Naive thymus-derived CD4-positive, alpha-beta T cell (primary cell): ENCODE measurements at places on chromosomes 5 and 9. TPM values are rescaled to one million over a fixed set of nuclear protein-coding genes. Genes with fewer than 3 reads are reported as not detected.

GRCh38 chr5:139177809-139178588 lies 20.2 kb downstream of the SIL1 start:
- no peak for DNase-seq

DNA sequence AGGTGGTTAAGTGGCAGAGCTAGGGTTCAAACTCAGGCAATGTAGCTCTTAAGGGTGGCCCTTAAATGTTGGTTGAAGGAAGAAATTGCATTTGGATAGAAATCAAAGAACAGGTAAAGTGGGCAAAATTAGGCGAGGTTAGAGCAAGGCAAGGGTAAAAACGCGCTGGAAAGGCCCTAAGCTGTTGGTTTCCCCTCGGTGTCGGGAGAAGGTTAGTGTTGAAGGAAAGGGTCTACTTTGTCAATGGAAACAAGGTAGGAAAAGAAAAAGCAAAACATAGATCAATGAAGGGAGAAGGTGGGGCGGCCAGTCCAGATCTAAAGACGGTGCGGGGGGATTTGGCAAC lies 431 bp downstream of the FASTKD3 start:
- no peak for DNase-seq

- no peak for DNase-seq
Observed at GRCh38 chr5:172553167-172553566, 87.9 kb upstream of the NEURL1B start.

GRCh38 chr9:37574241-37574721 lies 1.9 kb downstream of the FBXO10 start:
- DNase-seq = no peak

DNA sequence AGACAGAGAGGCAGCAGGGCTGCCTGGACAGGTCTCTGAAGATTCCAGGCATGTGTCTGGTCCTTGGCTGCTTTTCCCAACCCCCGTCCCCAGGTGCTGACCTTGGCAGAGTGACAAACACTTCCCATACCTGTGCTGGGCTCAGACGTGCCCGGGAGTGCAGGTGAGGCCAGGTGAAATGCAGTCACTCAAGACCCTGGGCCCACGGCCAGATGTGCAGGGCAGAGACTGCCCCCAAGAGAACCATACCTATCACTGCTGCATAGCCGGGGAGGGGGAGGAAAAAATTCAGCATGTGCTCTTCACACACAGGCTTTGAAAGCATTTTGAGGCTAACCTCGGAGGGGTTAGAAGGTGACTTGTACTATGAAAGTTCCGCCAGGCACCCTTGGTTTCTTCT lies 22.6 kb downstream of the CCNJL start:
- no peak for DNase-seq

DNA sequence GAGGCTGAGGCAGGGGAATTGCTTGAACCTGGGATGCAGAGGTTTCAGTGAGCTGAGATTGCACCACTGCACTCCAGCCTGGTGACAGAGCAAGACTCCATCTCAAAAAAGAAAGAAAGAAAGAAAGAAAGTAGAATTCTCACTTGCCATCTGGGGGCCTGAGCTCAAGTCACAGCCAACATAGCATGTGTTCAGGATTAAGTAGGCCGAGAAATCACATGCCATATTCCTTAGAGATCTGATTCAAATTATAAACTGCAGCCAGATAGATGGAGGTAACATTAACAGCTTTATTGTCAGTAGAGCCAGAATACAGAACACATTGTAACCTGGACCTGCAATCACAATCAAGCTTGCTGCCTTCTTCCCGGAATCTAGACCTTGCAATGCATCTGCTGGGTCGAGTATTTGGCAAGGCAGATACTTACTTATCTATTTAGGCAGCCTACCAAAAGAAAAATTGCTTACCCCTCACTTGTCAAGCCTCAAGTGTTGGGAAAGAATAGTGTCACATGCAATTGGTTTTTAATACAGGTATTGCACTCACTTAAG lies 173.7 kb downstream of the CPLANE1 start:
- DNase-seq = no peak

- DNase-seq = no peak
Observed at GRCh38 chr5:11157132-11157531, 396.1 kb upstream of the DAP start.

GRCh38 chr9:136187683-136188586 lies 17.0 kb downstream of the LHX3 start:
- DNase-seq = no peak

DNA sequence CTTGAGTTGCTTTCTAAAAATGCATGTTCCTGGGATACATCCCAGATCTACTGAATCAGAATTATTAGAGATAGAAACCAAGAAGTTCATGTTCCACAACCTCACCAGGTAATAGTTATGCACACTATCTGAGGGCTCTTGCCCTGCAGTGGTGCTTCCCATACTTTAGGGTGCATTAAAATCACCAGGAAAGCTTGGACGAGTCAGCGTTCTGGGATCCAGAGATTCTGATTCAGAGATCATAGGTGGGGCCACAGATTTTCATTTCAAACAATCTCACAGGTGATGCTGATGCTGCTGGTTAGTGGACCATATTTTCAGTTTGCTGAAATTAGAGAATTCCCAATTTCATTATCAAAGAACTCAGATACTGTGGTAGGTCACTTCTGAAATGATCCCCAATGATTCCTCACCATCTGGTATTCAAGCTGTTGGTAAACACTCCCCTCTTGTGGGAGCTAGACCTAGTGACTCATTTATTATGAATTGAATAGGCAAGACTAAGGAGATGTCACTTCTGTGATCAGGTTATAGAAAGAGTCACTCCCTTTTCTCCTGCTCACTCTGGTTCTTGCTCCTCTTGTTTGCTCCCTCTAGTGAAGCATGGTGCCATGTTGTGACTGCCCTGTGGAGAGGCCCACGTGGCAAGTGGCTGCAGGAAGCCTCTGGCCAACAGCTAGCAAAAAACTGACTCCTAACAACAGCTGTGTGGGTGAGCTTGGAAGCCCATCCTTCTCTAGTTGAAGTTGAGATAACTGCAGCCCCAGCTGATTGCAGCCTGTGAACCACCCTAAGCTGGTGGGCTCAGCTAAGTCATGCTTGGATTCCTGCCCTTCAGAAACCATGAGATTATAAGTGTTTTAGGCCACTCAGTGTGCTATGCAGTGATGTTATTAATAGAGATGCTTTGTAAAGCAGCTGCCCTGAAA lies 59.8 kb downstream of the SH3TC2 start:
- DNase-seq = no peak

- DNase-seq = no peak
Observed at GRCh38 chr5:141135030-141135717, at the start of gene PCDHB5. PCDHB5 (plus strand) TSS chr5:141135206; CDS start chr5:141135435, 229 bp downstream.

- no peak for DNase-seq
Observed at GRCh38 chr5:137440795-137441194, 58.3 kb downstream of the SPOCK1 start.

DNA sequence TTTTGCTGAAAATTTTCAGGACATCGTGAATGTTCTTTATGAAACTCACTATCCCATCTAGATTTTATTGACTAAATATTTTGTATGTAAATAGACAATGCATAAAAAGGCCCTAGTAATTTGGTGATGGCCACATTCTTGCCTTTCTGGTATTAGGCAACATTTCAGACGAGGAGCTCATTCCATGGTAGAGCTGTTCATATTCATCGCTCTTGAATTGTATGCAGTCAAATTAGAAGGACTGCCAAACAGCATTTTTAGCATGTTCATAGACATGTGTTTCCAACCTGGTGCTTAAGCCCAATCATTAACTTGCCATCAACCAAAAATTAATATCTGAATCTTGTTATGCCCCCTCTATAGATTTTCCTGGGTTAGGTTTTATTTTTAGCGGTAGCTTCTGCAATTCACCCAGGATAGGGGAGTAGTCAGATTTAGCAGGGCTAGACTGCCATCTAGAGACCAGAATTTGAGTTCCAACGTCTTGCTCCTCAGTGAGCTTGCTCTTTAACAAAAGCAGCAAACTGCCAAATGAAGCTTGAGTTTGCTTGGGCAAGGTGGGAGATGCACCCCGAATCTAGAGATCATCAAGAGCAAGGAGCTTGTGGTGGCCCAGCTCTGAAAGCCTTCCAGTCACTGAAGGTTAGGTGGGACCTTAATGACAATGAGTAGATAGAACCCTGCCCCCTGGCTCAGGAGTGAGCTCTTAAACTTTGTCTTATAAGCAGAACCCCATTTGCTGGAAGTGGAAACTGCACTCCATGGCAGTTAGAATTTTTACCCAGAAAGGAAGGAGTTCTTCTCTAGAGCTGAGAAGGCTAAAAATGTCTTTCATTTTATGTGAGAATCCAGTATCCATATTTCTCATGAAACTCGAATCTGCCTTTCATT lies 456.2 kb downstream of the RASEF start:
- DNase-seq = no peak

GRCh38 chr5:73564675-73565074 lies 764 bp downstream of the ANKRA2 start:
- no peak for DNase-seq

DNA sequence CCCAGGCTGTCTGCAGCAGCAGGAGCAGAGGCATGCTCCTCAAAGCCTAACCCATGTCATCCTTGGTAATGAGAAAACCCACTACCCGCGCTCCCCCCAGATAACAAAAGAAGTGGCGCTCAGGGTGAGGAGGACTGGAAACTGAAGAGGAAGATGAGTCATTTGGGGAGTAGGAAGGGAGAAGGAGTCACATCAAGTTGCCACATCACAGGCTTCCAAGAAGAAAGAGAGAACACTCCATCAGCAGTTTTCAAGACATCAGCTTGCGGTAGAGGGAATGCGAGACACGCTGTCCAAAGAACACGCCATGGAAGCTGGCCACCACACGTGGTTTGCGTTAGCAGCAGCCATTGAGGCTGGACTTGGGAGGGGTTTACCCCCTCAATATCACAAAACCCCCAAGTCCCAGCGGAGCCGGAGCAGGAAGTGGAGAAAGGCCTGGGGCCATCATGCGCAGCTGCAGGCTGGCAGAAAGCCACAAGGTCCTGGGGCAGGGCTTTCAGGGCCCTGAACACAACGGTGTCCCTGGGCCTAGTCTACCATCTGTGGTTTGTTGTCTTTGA lies 41.5 kb downstream of the SH3PXD2B start:
- peak; percentile 27 for DNase-seq

DNA sequence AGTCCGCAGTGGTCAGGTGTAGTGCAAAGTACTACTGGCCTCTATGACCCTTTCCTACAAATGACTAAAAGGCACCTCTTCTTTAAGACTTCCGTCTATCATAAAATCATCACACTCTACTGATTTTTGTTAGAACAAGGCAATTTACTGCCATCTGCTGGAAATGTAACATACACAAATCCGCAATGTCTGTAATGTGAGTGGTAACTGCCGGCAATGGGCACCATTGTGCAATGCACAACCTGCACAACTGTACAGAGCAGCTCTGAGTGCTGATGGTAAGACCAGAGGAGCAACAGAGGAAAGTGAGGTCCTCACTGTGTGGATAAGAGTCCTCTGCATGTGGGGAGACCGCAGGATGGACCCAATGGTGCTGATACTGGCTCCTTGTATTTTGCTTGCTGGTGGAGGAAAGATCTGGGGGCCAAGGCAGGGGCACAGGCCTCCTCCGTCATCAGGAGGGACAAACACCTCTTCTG lies 103.7 kb downstream of the ATPSCKMT start:
- no peak for DNase-seq

GRCh38 chr5:146076028-146076427 lies 29.3 kb downstream of the PLAC8L1 start:
- DNase-seq = no peak

DNA sequence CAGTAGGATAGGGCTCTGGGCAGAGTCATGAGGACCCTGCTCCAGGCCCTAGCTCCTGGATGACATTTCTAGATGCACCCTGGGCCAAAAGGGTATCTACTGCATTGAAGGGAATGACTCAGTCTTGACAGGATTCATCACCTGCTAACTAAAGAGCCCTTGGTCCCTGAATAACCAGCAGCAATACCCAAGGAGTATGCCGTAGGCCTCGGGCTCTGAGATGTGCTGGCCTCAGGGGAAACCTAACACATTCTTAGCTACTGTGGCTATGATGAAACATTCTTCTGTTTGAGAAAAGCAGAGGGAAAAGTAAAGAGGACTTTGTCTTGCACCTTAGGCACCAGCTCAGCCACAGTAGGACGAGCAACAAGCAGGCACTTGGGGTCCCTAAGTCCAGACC lies 89.5 kb upstream of the SLC1A1 start:
- no peak for DNase-seq

GRCh38 chr5:17056141-17056631 lies 120.1 kb upstream of the MYO10 start:
- no peak for DNase-seq

DNA sequence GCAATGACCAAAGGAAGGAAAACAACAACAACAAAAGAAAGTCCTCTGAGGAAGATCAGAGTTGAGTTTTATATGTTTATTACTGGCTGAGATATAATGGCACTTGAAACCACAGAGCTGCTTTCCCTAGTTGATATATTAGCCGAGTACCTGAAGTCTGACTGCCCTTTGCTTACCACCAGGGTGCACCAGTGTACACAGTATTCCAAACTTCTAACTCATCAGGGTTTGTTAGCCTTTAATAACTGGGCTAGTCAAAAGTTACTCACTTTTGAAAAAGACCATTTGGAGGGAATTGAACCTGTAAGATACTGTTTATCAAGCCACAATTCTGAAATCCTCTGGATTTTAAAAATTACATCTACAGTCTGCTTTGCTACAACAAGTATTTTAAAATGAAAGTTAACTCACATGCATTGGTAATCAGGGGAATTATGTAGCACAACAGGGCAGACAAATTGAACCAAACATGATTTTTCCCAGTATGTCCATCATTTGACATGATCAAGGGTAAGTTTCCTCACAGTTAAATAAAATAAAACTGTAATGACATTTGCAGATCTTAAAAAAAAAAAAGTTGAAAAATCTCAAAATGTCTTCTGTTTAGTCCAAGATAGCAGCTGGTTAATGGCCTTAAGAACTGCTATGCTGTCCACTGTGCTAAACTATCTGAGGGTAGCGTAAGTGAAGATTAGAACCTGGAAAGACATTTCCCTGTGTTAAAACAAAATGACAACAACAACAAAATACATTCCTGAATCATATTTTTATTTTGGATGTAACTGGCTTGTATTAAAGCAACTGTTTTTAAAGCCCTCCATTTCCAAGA lies 57.3 kb upstream of the C6 start:
- DNase-seq = no peak

- no peak for DNase-seq
Observed at GRCh38 chr5:135834639-135835529, at the start of gene SLC25A48. SLC25A48 (plus strand) TSS chr5:135834663; CDS start chr5:135834848, 185 bp downstream.

GRCh38 chr5:55467862-55468551 lies 66.8 kb downstream of the PLPP1 start:
- DNase-seq = no peak

DNA sequence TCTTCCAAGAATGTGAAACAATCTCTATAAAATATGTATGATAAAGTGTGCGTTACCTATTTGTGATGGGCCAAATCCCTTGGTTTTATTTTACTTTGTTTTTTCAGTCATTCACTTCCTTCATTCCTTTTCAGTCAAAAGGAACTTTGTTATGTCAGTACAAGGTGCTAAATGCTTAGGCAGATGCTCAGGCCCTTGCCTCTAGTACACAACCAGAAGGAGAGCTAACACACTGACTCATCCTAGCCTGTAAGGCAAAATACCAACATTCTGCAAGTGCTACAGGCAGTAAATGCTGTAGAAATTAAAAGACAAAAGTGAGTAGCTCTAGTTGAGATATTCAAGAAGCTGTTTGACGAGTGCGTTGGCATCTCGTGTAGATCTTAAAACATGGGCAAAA lies 49.4 kb downstream of the TRPM6 start:
- DNase-seq = no peak

GRCh38 chr5:167317884-167318283 lies 973.6 kb upstream of the WWC1 start:
- no peak for DNase-seq

Gene SLC6A7
- not detected for total RNA-seq

Gene LCN9
- total RNA-seq = not detected in 2 replicates

Gene SLC27A6
- total RNA-seq = not detected

Gene ZBTB26
- 7.7 TPM for total RNA-seq

Gene GNA14
- not detected for total RNA-seq

Gene PCDHGB7
- total RNA-seq = 0.11 TPM

Gene STXBP1
- 6.7 TPM for total RNA-seq

Gene GNAQ
- total RNA-seq = 46.2 TPM
